ENCODE measurements at places on chromosomes 5 and 9.

GRCh38 chr5:16313761-16314160 lies 134.2 kb upstream of the MARCHF11 start:
- peak; percentile 24 for DNase-seq

DNA sequence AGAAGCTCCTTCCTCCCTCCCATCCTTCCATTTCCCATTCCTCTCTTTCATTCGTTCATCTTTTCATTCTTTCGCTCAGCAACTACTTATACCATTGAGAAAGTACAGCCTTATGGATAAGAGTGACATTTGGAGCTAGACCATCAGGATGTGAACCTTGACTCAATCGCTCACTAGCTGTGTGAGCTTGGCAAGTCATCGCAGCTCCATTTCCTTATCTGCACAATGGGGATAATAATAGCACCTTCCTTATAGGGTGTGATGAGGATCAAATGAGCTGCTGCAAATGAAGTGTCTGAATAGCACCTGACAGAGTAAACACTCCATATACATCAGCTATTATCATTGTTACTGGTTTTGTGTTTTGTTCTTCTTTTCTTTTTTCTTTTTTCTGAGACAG lies 28.1 kb upstream of the SYNPO start:
- no peak for DNase-seq

DNA sequence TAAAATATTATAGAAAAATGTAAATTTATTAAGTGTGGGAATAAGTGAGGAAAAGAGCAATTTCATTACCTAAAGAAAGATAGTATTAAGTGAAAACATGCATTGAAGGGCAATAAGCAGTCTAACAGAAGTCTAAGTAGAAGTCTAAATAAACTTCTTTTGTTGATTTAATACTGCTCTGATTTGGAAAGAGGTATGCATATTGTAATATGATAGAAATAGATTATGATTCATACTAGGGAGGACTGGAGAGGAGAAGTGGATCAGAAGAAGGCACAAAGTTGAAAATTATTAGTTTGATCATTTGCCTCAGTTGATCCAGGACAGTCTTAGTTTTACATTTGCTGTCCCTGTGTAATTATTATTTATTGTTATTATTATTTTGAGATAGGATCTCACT lies 6.6 kb upstream of the ERBIN start:
- no peak for DNase-seq

GRCh38 chr5:173778152-173778782 lies 109.9 kb upstream of the CPEB4 start:
- no peak for DNase-seq

DNA sequence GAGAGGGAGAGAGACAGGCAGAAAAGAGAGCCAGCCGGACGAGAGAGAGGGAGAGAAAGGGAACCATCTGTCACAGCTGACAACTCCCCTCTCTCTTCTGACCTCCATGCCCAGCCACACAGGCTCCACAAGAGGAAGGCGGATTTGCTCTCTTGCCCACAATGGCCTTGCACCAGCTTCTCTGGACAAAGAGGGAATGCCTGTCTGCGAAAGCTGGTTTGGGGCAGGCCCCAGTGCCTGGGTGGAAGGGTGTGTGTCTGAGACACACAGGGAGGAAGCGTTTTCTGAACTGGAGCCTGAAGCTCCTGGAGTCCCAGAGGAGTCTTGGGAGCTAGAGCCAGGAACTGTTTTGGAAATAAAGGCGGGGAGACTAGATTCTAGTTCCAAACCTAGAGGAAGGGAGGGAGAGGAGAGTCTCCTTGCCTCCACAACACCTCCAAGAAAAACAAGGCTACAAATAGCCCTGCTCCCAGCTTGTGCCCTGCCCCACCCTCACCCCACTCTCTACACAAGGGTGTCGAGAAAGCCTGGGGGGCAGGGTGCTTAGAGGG lies 12.5 kb downstream of the C1QTNF2 start:
- no peak for DNase-seq

Measured in SHP77 treated with DMSO at 0.1 percent for 48 hours (cell line).